ENCODE measurements at places on chromosomes 13 and 19. TPM values are rescaled to one million over a fixed set of nuclear protein-coding genes. Genes with fewer than 3 reads are reported as not detected.

GRCh38 chr19:48897181-48897580 is 1.4 kb downstream of the TULP2 start:
- no peak for DNase-seq

DNA sequence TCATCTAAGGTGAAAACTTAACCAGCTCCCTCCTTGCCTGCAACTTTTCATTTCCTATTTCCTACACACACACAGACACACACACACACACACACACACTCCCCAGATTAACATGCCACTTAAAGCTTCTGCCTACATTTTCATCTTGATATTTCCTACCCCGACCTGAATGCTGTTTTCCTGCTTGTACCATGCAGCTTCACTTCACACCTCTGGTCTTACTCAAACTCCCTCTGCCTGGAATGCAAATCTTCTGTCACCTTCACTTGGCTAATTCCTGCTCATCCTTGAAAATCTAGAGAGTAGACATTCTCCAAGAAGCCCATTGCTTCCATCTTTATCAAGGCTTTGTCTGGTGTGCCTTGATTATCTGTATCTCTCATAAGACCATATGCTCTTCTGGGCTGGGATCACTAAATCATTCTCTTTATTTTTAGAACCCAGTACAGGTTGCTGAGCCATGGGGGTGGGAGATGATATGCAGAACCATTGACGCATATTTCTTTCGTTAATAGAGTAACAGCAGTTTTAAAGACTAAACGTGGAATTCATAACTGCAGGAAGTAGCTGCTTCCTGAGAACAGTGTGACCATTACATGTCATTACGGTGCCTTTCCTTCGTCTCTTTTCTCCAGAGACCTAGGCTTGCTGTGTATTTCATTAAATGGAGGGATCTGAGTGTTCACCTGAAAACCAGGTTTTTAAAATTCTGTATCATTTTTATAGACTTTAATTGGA is 37.7 kb downstream of the CNMD start:
- no peak for DNase-seq

GRCh38 chr19:14073261-14073924 is 807 bp downstream of the MISP3 start:
- no peak for DNase-seq

DNA sequence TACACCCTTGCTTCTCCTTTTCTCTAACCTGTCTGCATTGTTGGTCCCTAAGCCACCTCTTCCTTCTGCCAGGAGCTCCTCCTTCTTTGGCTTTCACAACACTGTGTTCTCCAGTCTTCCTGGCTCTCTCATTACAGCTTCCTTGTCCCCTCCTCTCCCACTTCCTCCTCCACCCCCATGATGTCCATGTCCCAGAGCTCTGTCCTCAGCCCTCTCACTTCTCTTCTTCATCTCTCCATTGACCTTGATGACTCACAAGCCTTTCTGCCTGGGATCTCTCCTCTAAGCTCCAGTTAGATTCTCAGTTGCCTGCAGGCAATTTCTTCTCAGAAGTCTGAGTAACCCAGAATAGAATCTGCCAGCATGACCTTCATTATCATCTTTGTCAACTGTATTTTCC is 100.3 kb upstream of the WASF3 start:
- no peak for DNase-seq

- no peak for DNase-seq
Measured at GRCh38 chr19:13032837-13033236, 37.6 kb downstream of the NFIX start.

GRCh38 chr13:49812812-49813211 is 20.3 kb upstream of the KPNA3 start:
- DNase-seq, result no peak

GRCh38 chr19:5321851-5322681 is 18.5 kb downstream of the PTPRS start:
- no peak for DNase-seq

DNA sequence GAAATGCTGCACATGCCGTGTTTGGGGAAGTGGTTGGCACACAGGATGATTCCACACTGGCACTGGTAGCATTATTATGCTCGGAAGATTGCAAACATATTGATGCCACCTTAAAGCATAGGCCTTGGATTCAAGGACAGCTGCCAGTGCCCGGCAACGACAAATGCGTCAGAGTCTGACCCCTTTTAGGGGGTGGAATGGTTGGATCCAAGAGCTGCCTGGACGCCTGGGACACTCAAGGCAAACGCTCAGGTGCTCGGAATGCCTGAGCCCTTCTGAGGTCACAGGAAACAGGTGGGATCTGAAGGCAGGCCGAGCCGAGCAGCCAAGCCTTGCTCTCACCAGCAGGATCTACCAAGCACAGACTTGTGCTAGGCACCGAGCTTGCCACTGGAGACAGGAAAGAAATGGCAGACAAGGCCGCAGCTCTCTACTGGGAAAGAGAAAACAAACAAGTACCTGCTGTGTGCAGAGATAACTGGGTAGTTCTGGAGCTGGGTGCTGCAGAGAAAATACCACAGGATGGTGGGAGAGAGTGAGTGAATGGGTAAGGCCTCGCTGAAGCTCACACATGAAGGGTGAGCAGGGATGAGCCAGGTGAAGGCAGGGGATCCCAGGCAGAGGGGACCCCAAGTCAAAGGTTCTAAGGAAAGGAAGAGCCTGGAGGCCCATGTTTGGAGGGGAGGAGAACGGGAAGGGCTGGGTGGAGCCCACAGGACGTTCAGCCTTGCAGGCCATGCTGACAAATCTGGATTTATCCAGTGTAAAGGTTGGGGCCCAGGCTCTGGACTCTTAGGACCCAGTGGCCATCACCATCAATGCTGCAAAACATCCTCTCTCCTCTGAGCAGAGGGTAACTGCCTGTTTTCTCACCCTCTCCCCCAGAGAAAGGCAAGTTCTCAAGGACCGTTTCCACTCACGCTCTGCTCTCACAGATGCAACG is 9.2 kb downstream of the RANBP3 start:
- no peak for DNase-seq

- no peak for DNase-seq
Measured at GRCh38 chr19:39679056-39679790, 23.5 kb downstream of the LGALS16 start.

DNA sequence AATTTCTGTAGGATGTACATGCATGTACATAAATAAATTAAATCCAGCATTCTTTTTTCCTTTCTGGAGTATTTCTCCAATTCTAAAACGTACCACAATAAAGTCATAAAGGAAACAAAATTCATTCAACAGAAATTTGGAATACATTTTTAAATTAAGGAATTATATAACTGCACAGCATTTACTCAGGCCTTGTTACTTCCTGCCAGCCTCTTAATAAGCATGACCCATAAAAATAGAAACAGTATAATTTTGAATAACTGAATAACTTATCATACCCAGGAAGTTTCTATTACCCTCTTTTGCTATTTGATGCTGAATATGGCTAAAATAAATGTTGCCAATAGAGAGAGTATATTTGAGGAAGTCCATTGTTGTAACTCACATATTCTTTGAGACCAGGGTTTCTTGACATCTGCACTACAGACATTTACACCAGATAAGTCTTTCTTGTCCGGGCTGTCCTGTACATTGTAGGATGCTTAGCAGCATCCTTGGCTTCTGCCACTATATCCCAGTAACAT is 178.2 kb downstream of the KLF12 start:
- no peak for DNase-seq

GRCh38 chr19:41420101-41420880 is 6.9 kb downstream of the B3GNT8 start:
- peak; percentile 48 for DNase-seq

DNA sequence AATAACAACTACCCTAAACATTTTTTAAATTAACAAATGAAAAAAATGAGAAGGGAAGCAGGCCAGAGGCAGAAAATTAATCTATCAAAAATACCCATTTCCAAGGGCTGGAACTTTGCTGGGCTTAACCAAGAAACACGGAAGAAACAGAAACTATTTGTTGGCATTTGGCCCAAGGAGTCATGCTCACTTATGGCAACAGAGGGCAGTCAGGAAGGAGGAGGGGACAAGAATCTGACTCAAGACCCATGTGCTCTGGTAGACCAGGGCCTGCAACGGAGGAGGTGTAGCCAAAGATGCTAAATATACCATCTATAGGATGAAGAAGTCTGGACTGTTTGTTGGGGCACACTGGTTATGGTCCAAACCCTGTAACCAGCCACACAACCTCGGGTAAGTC is 496.7 kb downstream of the COG6 start:
- DNase-seq, result no peak

- DNase-seq, result no peak
Measured at GRCh38 chr13:52804202-52804641, 44.2 kb downstream of the PCDH8 start.

DNA sequence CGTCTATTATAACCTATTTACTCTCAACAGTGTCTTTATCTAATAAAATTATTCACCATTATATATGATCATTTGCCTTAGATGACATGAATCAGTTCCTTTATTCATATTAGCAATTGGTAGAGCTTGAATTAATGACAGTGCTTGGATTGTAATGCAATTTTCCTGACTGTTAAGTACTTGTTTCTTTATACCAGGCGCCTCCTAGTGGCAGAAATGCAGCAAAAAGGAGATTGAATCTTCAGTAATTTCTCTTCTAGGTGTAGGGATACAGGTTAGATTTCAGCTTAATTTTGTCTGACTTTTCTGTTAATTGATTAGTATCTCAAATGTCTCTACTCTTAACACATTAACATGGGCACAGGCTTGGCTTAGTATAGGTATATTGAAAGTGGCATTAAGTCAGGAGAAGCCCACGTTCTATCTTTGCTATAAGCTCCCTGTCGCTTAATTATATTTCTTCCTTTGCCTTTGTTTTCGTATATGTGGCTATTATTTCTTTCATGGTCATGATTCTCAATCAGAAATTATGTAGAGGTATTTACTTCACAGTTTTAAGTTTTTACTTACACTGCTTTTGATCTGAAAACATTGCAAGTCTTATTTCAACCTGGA is 9.1 kb upstream of the LHFPL6 start:
- DNase-seq, result no peak

- no peak for DNase-seq
Measured at GRCh38 chr19:6423499-6424194, 964 bp downstream of the KHSRP start.

DNA sequence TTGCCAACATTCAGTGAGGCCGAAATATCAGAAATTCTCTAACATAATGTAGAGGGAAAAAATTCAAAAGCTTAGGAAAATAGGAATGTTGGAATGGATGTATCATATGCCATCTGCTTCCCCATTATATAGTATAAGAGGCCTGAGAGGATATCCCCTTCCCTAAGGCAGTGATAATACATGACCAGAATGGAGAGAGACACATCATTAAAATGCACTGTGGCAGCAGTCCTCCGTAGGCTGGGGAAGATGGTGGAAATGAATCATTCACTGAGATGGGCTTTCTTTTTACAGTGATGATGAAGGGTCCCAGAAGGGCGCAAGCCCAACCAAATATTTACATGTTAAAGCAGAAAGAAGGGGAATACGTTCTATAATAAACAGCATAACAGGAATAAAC is 799.1 kb upstream of the SPRY2 start:
- DNase-seq, result no peak

DNA sequence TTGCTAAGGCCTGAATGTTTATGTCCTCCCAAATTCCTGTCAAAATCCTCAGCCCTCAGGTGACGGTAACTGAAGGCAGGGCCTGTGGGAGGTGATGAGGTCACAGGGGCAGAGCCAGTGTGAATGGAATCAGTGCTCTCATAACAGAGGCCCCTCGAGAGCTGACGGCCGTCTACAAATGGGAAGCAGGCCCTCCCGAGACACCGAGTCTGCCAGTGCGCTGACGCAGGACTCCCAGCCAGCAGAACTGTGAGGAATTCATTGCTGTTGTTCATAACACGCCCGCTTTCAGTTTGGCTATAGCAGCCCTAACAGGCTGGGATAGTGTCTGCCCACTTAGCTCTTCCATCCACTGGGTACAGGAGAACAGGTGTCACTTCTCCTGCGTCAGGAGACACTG is 41.2 kb downstream of the CARS2 start:
- no peak for DNase-seq

DNA sequence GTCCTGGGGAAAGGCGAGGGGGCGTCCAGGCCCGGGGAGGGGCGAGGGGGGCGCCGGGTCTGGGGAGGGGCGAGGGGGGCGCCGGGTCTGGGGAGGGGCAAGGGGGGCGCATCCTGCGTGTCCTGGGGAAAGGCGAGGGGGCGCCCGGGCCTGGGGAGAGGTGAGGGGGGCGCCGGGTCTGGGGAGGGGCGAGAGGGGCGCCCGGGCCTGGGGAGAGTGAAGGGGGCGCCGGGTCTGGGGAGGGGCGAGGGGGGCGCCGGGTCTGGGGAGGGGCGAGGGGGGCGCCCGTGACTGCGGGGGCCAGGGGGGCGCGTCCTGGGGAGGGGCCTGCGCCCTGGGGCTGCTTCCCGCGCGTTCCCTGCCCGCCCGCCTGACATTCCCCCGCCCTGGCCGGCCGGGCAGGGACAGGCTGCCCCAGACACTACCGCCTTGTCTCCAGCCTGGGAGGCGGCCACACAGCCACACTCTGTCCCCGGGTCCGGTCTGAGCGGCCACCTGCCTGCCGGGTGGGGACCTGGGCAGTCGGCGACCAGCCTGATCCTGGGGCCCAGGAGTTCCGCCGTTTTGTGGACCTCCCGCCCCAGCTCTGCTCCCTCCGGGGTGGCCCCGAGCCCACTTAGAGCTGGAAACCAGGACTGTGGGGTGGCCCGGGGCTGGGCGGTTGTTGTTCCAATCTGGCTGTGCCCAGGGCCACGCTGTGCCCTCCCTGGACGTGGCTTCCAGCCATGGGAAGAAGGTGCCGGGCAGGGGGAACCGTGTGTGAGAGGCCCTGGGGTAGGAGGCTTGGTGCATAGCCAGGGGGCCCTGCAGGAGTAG is 11.8 kb downstream of the PALM start:
- DNase-seq, result no peak

DNA sequence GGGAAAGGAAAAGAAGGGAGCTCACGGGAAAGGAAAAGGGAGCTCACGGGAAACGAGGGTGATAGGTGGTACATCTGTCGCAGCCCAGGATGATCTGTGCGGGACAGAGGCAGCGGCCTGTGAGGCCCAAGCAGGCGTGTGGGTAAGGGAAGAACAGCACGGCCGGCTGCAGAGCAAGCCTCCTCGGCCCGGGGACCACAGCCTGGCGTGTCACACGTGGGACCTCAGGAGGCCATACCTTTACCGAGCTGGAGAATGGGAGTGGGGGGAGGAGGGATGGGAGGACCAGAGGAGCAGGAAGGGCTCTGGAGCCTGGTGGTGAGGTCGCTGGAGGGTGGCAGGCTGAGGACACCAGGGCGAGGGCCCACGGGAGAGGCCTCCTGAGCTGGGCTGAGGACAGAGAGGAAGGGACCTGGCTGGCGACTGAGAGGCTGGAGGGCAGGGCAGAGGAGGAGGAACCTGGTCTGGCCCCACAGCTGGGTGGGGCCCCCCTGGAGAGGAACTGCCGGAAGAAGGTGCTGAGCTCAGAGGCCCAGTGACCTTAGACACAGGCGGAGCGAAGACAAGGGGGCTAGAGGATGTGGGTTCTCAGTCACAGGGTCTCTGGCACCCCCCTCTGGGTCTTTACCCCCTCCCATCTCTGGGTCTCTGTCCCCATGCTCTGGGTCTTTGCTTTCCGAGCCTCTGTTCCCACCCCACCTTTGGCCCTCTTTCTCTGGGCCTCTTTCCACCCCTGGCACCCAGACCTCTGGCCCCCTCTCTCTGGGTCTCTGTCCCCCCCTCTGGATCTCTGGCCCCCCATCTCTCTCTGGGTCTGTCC is 2.9 kb upstream of the FTL start:
- DNase-seq, result no peak

ZNF260 gene
- 31.8 TPM for polyA plus RNA-seq

GRIN3B gene
- polyA plus RNA-seq, result 0.47 TPM

ERVV-1 gene
- 0.11 TPM for polyA plus RNA-seq

TNFSF9 gene
- 0.24 TPM for polyA plus RNA-seq

CEACAM16 gene
- not detected for polyA plus RNA-seq

TMPRSS9 gene
- 0.45 TPM for polyA plus RNA-seq

GEMIN7 gene
- polyA plus RNA-seq, result 25.4 TPM

CEACAM5 gene
- 0.10 TPM for polyA plus RNA-seq

NAPSA gene
- polyA plus RNA-seq, result 37.1 TPM

PLPP2 gene
- polyA plus RNA-seq, result 5.8 TPM

SCN1B gene
- 0.82 TPM for polyA plus RNA-seq
